NCI-H1417 treated with DMSO at 0.1 percent for 48 hours (cell line): ENCODE measurements at places on chromosomes 7 and 10.

DNA sequence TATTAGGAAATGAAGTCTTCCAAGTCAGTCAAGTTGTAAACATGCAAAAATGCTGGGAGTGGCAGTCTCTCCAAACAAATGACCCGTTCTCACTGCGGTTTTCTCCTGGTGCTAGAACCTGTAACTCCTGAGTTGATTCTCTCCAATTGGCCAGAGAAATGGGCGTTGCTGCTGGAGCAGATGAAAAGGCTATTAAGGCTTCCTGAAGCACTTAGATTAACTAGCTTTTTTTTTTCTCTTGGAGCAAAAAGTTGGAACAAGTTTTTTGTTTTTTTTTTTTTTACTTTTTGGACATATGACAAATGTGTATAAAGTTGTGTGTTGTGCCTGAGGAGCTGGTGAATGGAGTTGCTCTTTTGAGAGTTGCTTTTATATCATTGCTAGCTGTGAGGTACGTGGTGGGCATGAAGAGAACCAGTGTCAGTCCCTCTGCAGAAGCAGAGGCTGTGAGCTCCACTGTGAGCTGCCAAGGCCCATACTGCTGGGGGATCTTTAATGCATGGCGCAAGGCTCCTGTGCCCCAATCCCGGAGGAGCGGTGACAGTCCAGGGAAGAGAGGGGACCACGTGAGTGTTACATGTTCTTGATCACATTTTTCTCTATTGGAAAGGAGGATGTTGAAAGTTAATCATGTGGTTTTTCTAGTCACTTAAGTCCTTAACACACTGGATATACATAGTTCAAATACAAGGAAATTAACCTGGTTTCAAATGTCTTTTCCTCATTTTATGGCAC, 393.6 kb upstream of the GALNT17 start:
- DNase-seq, result no peak

DNA sequence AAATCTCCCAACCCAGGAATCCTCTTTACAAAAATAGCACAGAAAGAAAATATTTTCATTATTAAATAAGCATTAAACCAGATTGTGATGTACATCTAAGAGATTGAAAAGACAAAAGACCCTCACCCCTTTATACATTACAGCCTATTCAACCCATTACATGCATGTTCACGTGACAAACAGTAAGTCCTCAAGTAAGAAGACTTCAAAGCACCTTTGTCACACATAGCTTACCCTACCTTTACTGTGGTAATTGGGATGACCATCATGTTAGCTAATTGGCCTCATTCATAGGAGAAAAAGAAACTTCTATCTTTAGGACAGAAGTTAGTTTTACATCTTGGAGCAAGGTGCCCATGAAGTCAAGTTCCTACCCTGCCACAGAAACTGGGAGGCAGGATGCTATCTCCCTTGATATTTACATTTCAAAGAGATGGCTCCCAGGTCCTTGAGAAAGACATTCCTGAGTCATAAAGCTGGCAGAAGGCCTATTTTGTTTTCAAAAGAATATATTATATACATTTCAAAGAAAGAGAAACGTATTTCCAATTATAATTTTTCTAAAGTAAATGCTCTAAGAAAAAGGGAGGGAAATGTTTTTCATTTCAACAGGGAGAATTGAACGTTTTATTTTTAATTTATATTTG, 48.1 kb downstream of the GNAI1 start:
- no peak for DNase-seq

- no peak for DNase-seq
These were observed 3.9 kb downstream of the SGMS1 start for GRCh38 chr10:50619882-50620281.

GRCh38 chr7:74554178-74554577, 100.5 kb downstream of the GTF2IRD1 start:
- DNase-seq, result no peak

DNA sequence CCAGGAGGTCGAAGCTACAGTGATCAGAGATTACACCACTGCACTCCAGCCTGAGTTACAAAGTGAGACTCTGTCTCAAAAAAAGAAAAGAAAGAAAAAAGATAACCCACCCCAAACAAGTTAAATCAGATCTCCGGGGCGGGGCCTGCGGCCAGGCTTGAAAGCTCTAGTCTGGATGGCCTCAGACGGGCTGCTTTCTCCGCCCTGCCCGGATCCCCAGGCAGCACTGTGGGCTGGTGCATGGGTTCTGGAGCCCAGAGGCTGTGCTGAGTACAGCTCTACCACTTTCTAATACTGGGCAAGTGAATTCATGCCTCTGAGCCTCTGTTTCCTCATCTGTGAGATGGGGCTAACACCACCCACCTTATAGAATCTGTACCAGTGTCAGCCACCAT, 83.7 kb downstream of the ZMIZ1 start:
- DNase-seq, result no peak

DNA sequence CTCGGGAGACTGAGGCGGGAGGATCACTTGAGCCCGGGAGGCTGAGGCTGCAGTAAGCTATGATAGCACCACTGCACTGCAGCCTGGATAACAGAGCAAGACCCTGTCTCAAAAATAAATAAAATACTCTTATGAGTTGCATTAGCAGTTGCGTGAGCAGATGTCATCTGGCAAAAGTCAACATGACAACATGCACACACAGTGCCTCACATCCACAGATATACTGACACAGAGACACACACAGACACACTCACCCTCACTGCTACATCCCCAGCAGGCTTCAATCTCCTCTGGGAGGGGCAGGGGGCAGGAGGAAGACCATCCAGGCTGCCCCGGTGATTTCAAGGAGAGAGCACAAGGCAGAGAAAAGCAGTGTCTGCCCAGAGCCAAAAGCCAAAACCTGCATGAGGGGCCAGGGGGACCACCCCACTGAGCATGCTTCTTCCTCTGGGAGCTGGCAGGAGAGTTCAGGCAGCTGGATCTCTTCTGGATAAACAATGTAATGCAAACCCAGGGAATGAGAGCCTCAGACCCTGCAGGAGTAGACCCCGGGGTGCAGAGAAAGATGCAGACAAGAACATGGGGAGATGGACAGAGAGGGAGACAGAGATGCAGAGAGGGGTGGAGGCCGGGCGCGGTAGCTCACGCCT, 9.6 kb upstream of the ELN start:
- no peak for DNase-seq

DNA sequence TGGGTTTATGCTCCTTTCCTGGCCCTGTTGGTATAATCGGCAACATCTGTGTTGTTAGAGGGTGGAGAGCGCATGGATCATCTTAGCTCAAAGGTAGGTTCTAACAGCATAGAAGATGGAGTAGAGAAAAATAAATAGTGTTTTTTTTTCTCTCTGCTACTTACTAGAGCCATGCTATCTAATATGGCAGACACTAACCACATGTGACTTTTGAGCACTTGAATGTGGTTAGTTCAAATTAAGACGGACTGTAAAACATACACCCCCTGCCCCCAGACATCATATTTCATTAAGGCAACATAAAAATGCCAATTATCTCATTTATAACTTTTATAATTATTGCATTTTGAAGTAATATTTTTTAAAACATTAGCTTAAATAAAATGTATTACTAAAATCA, 525.1 kb downstream of the KIF20B start:
- DNase-seq, result no peak
